ENCODE measurements at places on chromosomes 5 and 9.

DNA sequence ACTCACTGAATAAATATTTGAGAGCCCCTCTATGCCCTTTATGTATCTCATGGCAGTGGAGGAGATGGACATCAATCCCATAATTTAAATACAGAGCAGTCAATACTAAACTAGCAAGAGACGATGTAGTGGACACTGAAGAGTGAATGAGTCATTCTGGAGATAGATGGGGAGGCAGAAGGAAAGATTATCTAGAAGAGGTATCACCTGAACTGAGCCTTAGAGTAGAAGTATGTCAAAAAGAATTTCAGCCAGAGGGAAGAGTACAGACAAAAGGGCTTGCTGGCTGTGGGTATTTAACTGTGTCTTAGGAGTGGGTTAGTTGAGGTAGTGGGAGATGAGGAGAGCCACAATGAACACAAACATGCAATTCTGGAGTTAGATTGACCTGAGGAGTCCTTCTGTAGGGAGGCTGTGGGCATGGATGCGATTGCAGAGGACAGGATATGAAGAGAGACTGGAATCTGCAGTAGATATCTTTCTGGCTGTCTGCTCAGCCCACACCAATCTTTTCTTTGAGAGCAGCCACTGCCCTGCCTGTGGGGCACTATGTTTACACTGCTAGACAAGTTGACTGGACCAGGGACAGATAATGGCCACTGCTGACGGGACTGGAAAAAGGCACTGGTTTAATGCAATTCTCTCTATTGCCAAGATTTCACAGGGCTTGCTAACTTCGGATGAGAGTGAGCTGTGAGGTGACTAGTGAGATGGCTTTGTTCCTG is 63.9 kb upstream of the NR5A1 start:
- no peak for DNase-seq

- no peak for DNase-seq
These were observed 16.9 kb downstream of the FAM151B start for GRCh38 chr5:80504833-80505232.

- DNase-seq, result no peak
These were observed 12.0 kb downstream of the MACROH2A1 start for GRCh38 chr5:135386886-135387628.

DNA sequence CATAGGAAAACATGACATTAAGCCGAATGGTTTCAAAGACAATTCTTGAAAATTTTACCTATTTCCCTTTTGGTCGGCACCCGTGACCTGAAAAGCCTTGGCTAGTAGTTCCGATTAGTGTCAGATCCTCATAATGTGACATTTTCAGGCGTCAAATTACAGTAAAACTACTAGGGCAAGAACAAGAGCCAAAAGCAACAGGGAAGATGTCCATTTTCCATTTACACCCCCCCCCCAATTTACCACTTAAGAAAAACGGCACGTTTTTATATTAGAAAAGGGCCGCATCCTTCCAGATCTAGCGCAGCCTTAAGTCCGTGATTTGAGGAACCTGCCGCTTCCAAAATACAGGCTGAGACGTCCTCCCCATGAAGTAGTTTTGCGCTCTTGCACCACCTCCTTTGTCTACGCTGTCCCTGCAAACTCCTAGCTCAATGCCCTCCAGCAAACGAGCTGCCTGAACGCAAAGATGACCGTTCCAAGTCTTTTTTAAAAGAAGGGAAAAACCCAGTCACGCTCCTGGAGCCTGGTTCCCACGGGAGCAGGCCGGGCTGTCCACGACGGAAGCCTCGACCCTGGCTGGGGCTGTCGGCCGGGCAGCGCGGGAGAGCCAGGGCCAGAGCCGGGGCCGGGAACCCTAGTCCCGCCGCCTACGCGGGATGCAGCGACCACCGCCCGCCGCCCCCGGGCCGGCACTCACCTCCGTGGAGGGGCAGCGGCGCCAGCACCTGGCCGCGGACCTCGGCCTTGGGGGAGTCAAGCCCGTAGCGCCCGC is 616 bp downstream of the RNF130 start:
- DNase-seq, result peak; percentile 77

- DNase-seq, result peak; percentile 84
These were observed 1.4 kb upstream of the ADAMTSL2 start for GRCh38 chr9:133532937-133533668.

DNA sequence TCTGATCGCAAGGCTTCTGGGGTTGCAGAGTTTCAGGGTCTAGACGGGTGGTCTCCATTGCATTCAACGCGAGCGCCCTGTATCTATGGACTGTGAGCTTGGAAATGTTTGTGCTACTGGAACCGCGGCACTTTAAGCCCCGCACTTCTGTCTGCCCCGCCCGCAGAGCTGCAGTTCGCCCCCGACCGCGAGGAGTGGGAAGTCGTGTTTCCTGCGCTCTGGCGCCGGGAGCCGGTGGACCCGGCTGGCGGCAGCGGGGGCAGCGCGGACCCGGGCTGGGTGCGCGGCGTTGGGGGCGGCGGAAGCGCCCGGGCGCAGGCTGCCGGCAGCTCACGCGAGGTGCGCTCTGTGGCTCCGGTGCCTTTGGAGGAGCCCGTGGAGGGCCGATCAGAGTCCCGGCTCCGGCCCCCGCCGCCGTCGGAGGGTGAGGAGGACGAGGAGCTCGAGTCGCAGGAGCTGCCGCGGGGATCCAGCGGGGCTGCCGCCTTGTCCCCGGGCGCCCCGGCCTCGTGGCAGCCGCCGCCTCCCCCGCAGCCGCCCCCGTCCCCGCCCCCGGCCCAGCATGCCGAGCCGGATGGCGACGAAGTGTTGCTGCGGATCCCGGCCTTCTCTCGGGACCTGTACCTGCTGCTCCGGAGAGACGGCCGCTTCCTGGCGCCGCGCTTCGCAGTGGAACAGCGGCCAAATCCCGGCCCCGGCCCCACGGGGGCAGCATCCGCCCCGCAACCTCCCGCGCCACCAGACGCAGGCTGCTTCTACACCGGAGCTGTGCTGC is 1.0 kb downstream of the ADAMTS19 start:
- peak; percentile 88 for DNase-seq

- no peak for DNase-seq
These were observed 17.3 kb upstream of the DAP start for GRCh38 chr5:10778179-10778910.

DNA sequence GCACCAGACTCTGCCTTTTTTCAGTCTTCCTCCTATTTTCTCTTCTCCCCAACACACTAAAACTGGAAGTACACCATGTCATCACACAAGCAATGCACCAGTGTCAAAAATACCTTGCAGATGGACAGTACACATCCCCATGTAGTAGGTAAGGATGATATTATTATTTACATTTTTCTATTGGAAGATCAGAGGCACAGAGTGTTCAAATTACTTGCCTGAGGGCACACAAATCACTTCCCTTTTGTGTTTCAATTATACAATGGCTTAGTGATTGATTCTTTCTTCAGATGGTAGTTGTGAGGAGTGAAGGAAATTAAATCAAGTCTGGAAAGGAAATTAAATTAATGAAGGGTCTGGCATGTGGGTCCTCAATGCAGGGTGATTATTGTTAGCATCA is 39.6 kb downstream of the CTSL start:
- no peak for DNase-seq

GRCh38 chr5:61319388-61320146 is 12.5 kb upstream of the ZSWIM6 start:
- DNase-seq, result no peak

GRCh38 chr9:104682642-104683041 is 11.7 kb upstream of the OR13D1 start:
- DNase-seq, result no peak

- DNase-seq, result no peak
These were observed 229.8 kb downstream of the SEMA5A start for GRCh38 chr5:9316041-9316440.

- no peak for DNase-seq
These were observed 660.3 kb downstream of the TLR4 start for GRCh38 chr9:118364266-118365106.

GRCh38 chr9:74728176-74728575 is 159.5 kb downstream of the TRPM6 start:
- no peak for DNase-seq

- DNase-seq, result peak; percentile 12
These were observed 23.2 kb upstream of the TMEM250 start for GRCh38 chr9:136141682-136142413.

DNA sequence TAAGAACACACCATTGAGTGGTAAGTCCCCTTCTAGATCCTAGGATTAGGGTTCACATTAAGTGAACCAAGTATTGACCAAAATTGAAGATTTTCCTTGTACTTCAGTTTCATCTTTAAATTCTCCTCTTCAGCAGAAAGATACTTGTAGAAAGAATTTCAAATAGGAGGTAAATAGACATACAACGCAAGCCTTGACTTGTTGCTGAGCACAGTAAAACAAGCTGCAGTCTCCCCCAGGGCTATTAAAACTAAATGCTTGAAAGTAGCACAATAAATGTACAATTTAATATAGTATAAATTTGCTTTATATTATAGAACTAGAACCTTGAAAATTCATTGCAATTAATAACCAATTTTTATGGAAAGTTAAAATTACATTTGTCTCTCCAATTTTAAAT is 170.1 kb upstream of the TARS1 start:
- DNase-seq, result no peak

DNA sequence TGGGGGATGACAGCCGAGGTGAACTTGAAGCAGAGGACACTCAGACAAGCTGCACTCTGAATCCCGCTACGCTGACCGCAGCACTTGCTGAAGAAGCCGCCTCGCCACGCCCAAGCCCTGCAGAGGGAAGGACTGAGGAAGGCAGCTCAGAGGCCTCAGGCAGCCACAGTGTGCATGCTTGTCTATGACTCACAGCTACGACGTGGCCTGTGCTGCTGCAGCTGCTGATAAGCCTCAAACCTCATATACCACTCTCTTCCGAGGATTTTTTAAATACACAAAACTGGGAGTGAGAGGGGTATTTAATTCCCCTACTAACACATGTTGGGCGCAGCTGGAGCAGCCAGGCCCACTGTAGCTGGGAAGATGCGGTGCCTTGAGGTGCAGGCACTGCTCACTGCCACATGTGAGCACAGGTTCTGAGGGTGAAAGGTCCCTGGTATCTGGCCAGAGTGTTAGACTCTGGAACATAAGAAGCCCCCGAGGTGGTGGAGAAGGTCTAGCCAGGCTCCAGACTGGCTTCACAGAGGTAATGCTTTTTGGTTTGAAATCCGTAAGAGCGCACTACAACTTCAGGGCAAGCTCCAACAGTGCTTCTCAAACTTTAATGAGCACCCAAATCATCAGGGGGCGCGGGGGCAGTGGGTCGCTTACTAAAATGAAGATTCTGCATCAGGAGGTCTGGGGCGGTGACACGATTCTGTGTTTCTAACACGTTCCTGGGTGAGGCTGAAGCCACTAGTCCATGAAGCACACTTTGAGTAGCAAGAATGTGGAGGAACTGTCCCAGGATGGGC is 196.8 kb downstream of the AUH start:
- no peak for DNase-seq

DNA sequence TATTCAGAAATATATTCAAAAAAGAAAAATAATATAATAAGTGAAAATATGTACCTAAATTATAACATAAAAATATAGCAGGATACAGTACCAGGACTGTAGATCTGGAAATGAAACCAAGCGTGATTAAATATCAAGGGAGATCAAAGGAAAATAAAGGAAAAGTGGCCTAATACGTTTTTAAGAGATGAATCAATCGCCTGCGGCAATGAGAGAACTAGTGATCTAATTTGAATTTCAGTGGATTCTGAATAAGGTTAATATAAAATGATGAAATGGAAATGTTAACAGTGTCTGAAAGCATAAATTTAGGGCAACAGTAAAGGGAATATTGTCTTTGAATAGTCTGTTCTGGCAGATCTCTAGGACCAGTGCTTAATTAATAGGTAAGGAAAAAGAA is 1761.9 kb upstream of the ACO1 start:
- no peak for DNase-seq

GRCh38 chr9:32247168-32247567 is 137.3 kb upstream of the ACO1 start:
- DNase-seq, result no peak

- DNase-seq, result peak; percentile 57
These were observed 124.1 kb upstream of the OTULINL start for GRCh38 chr5:14457476-14457875.

GRCh38 chr5:148933903-148934432 is 107.6 kb downstream of the ADRB2 start:
- no peak for DNase-seq

- DNase-seq, result no peak
These were observed 18.2 kb downstream of the FAF2 start for GRCh38 chr5:176466245-176466871.

DNA sequence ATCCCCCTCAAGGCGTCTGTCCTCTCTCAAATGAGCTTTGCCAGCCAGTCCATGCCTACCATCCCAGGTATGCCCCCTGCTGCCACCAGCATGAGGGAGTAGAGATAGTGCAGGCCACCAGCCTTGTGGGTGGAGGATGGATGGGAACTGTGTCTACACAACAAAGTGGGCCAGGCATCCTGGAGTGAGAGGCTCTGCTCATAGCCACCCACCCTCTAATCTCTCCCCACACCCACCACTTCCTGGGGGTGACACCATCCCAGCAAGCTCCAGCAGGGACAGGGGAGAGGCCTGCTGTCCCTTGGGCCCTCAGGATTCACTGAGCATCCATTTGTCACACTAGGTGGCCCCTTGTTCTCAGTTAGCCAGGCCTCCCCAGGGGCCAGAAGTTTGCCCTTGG is 25.5 kb upstream of the FOXI1 start:
- DNase-seq, result no peak

DNA sequence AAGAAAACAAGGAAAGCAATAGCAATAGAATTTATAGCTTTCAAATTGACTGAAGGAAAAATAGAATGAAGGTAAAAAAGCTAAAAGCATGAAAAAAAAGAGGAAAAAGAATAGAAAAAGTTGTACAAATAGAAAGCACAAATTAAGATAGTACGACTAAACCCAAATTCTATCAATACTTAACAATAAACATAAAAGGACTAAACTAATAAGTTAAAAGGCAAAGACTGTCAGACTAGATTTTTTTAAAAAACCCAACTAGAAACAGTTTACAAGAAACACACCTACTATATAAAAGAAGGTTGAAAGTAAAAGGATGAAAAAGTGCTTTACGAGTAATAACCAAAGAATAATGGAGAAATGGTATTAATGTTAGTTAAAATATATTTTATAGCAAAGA is 34.7 kb upstream of the NRARP start:
- DNase-seq, result no peak

DNA sequence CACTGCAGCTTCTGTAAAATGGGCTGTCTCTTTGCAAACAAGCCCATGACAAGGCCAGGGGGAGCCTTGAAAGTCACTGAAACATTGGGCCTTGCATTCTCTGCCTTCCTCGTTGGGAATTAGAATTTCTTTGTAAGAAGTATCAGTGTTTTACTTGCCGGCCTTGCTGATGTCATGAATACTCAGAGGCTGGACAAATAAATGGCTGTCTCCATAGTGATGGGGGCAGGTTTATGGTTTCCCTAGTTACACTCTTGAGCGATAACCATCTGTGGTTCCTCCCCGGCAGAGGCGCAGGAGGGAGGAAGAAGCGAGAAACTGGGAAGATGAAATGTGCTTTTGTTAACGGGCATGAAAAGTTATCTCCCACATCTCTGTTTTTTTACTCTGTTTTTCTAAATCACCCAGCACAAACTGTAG is 272.7 kb upstream of the PANK3 start:
- DNase-seq, result no peak

- no peak for DNase-seq
These were observed 8.2 kb upstream of the EPB41L4B start for GRCh38 chr9:109328978-109329637.

- DNase-seq, result no peak
These were observed 19.2 kb downstream of the KCTD16 start for GRCh38 chr5:144189800-144190429.

All from glutamatergic neuron (in vitro differentiated cells).